Islet precursor cell (in vitro differentiated cells): ENCODE measurements at places on chromosomes 5 and 9.

DNA sequence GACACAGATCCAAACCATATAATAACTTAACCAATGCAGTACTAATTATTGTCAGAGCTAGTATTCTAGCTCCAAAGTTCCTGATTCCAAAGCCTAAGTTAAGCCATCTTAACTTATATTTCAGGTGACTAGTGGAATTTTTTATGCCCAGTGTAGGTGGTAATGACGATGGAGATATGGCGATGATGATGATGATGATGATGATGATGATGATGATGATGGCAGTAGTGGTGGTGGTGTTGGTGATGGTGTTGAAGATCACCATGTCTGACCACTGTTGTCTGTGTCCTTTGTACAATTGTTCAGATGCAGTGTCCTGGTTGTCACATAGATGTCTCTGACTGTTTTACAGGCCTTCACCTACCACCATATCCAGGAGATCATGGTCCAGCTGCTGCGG, 139.9 kb downstream of the INSYN2B start:
- DNase-seq: no peak

DNA sequence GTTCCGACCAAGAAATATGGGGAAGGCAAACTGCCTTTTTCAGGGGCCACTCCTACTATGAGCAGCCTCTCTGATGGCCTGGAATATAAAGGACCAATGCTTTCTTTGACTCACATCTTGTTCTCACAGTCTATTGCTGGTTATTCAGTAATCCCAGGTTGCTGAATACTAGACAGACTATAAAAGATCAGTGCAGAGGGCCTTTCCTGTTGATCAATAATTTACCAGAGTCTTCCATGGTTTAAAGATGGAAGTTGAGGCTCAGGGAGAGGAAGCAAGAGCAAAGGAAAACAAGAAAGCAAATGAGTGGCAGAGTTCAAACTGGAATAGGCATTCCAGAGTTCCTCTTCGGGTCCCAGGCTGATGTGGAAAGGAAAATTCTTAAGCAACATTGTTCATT, 62.9 kb downstream of the FBXO38 start:
- no peak for DNase-seq

- no peak for DNase-seq
Measured at GRCh38 chr9:123784518-123784917, 145.4 kb downstream of the DENND1A start.

DNA sequence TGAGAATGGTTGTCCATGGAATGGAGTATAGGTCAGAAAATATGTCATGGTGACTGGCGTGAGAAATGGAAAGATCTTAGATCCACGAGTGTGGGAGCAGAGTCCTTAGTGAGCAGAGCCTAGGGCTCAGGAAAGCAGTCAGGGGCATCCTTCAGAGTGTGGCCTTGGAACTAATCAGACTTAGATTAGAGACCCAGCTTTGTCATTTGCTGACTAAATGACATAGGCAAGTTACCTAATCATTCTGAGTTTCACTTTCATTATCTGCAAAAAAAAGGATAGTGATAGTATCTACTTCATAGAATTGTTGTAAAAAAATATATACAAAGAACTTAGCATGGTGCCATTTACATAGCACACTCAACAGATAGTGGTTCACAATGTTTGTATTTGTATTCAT, 24.3 kb upstream of the SLIT3 start:
- DNase-seq: no peak

DNA sequence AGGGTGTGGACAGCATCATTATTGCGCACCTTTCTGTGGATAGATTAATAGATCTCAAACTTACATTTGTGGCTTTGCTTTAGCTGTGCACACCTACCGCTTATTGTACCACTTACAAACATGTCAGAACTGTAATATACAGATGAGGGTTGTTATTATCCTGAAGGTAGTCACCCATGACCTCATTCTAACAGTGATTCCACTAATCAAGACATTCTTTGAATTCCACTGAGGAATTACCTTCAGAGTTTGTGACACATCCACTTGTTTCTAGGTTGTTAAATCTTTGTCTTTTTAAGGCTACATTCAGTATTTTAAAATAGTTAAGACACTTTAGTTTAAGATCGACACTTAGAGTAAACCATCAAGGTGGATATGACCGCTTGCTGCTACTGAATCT, 7.8 kb downstream of the KCNV2 start:
- no peak for DNase-seq

DNA sequence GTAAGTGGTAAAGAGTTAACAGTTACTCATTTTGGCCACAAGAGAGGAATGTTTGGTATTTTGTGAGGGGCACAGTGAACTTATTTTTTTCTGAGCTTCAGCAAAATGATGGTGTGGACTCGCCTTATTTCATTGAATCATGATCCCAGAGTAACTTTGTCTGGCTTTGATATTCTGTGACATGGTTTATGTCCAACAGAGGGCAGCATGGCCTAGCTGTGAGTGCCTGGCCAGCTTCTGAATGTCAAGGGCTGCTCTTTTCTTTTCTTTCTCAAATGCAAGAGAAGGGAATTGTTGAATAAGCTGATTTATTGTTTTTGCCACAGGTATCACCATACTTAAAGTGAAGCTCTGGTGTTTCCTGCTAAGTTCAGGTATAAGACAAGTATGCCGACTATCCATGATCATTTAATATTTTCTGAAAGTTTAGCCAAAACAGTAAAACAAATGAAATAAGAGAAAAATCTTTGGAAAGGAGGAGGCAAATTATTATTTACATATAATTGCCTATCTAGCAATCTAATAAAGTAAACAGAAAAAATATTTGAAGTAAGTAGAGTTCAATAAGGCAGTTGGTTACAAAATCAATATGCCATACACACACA, 31.7 kb downstream of the MRPL22 start:
- DNase-seq: peak; percentile 61

DNA sequence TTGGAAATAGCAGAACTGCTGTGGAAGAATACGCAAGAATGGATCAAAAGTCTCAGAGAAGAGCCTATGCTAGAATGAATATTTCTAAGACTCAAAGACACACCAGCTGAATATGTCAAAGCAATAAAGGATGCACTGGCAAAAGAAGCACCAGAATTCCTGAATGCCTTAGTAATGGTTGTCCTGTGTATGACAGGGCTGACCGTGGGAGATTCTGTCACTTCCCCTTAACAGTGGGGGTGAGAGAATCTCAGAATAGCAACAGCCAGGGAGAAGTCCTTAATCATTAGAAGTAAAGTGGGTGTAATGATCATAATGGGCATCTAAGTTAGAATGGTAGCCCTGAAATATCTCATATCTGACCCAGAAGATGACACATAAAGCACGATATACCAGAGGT, 14.6 kb upstream of the PRR16 start:
- no peak for DNase-seq

DNA sequence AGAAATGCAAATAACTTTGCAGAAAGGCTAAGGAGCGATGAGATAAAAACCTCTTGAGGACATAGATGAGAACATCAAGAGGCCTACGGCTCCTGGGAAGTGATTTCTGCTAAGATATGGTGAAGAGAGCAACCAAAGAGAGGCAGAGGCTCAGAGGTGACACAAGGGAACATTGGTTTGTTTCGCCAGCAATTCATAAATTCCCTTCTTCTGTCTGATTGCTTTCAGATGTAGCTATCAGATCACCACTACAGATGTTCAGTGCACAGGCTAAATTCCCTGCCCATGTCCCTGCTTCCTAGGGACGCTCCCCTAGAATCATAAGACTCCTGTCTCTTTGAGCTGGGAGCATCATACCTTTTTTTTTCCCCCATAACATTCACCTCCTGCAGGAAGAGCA, 11.2 kb downstream of the AGXT2 start:
- no peak for DNase-seq

- no peak for DNase-seq
Measured at GRCh38 chr5:1558944-1559343, 35.2 kb upstream of the LPCAT1 start.

DNA sequence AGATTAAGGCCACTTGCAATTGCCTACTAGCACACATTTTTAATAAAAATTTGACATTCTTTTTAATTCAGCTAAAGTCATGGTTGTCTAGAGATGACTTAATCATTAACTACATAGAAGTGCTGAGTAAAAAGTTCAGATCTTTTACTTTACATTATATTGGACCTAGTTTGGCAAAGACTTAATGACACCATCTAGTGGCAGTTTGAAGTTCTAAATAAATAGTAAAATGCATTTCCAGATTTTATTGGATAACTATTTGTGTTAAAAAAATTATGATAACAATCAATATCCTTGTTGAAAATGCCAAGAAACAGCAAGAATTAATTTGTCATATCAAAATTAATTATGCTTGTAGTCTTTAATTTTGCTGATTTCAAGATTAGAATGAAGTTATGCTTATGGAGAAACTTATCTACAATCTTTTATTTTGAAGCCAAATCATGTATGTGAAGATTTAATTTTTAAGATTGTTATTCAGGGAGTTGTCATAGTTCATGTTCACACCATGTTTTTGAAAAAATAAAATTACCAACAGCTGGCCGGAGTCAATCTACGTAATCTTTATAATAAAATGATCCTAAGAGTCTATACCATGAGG, 69.6 kb upstream of the PJA2 start:
- no peak for DNase-seq

DNA sequence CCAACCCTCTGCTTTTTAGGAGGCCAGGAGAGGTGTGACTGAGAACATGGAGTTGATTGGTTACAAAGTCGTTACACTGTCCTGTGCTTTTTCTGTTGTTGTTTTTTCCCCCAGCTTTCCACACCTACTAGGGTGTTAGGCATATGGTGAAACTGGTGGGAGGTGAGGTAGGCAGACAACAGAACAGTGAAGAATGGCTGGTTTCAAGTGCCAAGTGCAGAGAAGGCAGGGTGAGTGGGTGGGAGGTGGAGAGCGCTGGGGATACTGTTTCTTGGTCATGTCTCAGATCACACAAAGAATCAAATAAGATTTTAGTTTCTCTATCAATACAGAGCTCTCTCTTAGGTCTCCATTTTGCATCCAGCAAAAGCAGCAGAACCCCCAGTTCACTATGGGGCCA, 2.2 kb upstream of the SPTAN1 start:
- DNase-seq: no peak

DNA sequence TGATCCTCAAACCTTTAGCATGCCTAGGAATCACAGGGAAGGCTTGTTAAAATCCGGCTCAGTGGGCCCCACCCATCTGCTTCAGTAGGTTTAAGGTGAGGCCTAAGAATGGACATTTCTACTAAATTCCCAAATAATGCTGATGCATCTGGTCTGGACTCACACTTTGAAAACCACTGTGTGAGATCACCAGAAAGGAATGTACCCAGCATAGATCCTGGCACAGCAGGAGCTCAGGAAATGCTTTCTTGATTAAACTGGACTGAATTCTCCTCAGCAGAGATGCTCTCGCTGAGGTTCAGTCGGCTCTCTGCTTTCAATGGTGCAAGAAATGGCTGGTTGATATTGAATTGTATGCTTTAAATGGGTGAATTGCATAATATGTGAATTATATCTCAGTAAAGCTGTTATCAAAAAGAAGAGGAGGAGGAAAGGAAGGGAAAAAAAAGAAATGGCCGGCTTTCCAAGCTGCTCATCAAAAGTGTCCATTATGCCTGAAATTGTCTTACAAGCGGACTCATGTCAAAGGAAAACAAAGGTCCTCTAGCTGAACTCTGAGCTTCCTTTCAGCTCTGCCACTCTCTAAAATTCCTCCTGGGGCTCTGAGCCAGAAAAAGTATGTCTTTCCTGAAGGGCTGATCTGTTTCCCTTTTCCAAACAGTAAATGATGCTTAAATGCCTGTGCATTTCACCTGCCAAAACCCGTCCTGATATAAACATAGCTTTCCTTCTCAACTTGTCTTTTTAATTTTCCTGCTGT, 77.6 kb upstream of the SAP30L start:
- peak; percentile 92 for DNase-seq

GRCh38 chr5:121171361-121171760, 680.3 kb upstream of the FTMT start:
- DNase-seq: no peak

GRCh38 chr5:128085413-128085812, 1.8 kb downstream of the SLC12A2 start:
- DNase-seq: no peak
